ENCODE measurements at places on chromosomes 2 and 18. TPM values are rescaled to one million over a fixed set of nuclear protein-coding genes. Genes with fewer than 3 reads are reported as not detected.

The GCG gene
- total RNA-seq: not detected

The PREB gene
- total RNA-seq: 65.7 TPM

The INPP5D gene
- 145 TPM for total RNA-seq

The ACTG2 gene
- total RNA-seq: not detected

The SEPTIN10 gene
- total RNA-seq: not detected

The SERPINB11 gene
- total RNA-seq: not detected

The FSHR gene
- not detected for total RNA-seq

The GPR45 gene
- total RNA-seq: not detected

The VIT gene
- total RNA-seq: not detected

The MTHFD2 gene
- total RNA-seq: 714 TPM

The AMER3 gene
- not detected for total RNA-seq

The HSBP1L1 gene
- total RNA-seq: 21.3 TPM

The RGPD5 gene
- total RNA-seq: 11.4 TPM

The KCNIP3 gene
- total RNA-seq: not detected

The ADRA2B gene
- not detected for total RNA-seq

The KCNS3 gene
- total RNA-seq: 2.5 TPM

The ZAP70 gene
- total RNA-seq: not detected

The ZSWIM2 gene
- not detected for total RNA-seq

The PROC gene
- not detected for total RNA-seq

The GRB14 gene
- total RNA-seq: not detected

The UGGT1 gene
- 74.3 TPM for total RNA-seq

The UGT1A6 gene
- total RNA-seq: not detected

The LYG2 gene
- not detected for total RNA-seq

The SLC14A1 gene
- total RNA-seq: not detected

The IL1F10 gene
- not detected for total RNA-seq

The CFLAR gene
- total RNA-seq: 63.5 TPM

The SLC5A7 gene
- not detected for total RNA-seq

The SLC16A14 gene
- 0.29 TPM for total RNA-seq

The ABCG5 gene
- total RNA-seq: not detected

The STPG4 gene
- total RNA-seq: not detected

The STK17B gene
- total RNA-seq: 224 TPM

The PRKAG3 gene
- not detected for total RNA-seq

The PARD3B gene
- total RNA-seq: not detected

The CKAP2L gene
- 8.9 TPM for total RNA-seq

The ANKRD62 gene
- not detected for total RNA-seq

The IL36B gene
- total RNA-seq: not detected

The LONRF2 gene
- total RNA-seq: not detected

The DCAF17 gene
- 22.3 TPM for total RNA-seq

The SP140 gene
- total RNA-seq: 24.2 TPM
